Activated naive CD4-positive, alpha-beta T cell treated with anti-CD3 and anti-CD28 coated beads for 36 hours (primary cell): ENCODE measurements at places on chromosomes 6 and 20. TPM values are rescaled to one million over a fixed set of nuclear protein-coding genes. Genes with fewer than 3 reads are reported as not detected.
A peak's percentile ranks its signal among the peaks of the same experiment; 100 is the strongest.

DNA sequence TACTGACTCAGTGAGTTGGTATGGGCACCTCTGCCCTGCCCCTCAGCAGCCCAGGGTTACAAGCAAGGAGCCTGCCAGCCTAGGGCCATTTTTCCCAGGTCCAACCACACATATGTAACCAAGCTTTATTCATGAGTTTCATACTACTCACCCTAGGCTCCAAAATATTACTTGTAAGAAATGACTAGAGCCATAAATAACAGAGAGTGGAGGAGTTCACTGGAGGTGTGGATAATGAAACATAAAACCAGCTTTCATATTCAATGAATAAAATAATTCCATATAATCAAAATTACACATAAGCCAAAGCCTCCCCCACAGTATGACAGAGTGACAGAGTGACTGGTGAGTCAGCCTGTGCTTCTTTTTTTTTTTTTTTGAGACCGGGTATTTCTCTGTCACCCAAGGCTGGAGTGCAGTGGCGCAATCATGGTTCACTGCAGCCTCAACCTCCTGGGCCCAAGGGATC is 229.8 kb upstream of the SASH1 start:
- no peak overlapping the region for H3K27ac ChIP-seq
- H3K36me3 ChIP-seq: no peaks in the 10 kb centered on the region
- DNase-seq: no peak
- no peak overlapping the region for H3K4me3 ChIP-seq
- H3K4me1 ChIP-seq: peaks cover 2% of the 10 kb centered on the region

DNA sequence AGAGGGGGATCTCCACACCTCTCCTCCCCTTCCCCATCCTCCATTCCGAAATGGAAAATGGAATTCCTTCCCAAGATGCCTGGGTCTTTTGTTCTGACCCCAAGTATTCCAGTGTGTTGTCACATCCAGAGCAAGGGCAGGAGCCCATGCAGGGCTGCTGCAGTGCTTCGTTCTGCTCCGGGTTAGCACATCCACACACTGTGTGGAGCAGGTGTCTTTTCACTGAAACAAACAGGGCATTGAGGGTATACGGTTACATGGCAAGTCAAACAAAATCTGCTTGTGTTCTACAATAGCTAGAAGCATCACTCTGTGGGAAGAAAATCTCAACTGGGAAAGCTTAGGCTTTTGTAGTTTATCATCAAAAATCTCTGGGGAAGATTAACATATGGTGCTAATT is 56.9 kb downstream of the LYRM2 start:
- no peaks in the 10 kb centered on the region for H3K4me1 ChIP-seq
- DNase-seq: no peak

OR2H2 gene
- not detected for total RNA-seq

GRCh38 chr6:155275808-155276480 is 12.1 kb downstream of the CLDN20 start:
- no peaks in the 10 kb centered on the region for H3K27me3 ChIP-seq
- no peak overlapping the region for H3K4me3 ChIP-seq
- H3K4me1 ChIP-seq: peaks cover 13% of the 10 kb centered on the region
- peaks cover 26% of the 10 kb centered on the region for H3K36me3 ChIP-seq
- no peak overlapping the region for H3K27ac ChIP-seq
- no peak for DNase-seq

GTF2H4 gene
- 42.4 TPM for total RNA-seq

GSTA1 gene
- not detected for total RNA-seq

DNA sequence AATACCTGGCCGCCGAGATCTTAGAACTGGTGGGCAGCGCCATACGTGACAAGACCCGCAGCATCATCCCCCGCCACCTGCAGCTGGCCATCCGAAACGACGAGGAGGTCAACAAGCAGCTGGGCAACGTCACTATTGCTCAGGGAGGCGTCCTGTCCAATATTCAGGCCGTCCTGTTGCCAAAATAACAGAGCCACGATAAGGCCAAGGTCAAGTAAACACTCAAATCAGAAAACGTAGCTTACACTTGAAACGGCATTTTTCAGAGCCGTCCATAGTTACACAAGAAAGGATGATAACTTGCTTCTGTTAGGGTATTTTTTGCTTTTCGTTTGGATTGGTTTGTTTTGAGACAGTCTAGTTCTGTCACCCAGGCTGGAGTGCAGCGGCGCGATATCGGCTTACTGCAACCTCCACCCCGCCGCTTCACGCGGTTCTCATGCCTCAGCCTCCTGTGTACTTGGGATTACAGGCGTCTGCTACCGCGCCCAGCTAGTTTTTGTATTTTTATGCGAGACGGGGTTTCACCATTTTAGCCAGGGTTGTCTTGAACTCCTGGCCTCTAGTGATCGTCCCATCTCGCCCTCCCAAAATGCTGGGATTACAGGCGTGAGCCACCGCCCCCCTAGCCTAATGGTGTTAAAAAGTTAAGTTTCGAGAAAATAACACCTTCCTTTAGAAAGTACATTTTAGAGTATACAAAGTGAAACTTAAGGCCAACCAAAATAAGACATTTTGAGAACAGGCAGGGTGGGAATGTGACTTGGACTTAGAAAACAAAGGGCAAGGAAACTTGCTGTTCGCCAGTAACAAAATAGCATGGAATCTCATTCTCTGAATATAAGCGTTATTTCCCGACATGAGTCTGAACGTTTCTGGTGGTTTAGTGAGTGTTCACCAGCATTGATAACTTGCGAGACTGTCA is 42.8 kb upstream of the HFE start:
- H3K36me3 ChIP-seq: peaks cover 3% of the 10 kb centered on the region
- peaks cover 13% of the 10 kb centered on the region for H3K4me1 ChIP-seq
- peak overlapping the region; percentile 83 for H3K4me3 ChIP-seq
- H3K27me3 ChIP-seq: no peaks in the 10 kb centered on the region

GSTA2 gene
- total RNA-seq: not detected

GRCh38 chr6:135291288-135292076 is 110.4 kb downstream of the MYB start:
- H3K27me3 ChIP-seq: no peaks in the 10 kb centered on the region
- H3K27ac ChIP-seq: no peak overlapping the region
- H3K4me1 ChIP-seq: no peaks in the 10 kb centered on the region
- H3K36me3 ChIP-seq: peaks cover 9% of the 10 kb centered on the region

DNA sequence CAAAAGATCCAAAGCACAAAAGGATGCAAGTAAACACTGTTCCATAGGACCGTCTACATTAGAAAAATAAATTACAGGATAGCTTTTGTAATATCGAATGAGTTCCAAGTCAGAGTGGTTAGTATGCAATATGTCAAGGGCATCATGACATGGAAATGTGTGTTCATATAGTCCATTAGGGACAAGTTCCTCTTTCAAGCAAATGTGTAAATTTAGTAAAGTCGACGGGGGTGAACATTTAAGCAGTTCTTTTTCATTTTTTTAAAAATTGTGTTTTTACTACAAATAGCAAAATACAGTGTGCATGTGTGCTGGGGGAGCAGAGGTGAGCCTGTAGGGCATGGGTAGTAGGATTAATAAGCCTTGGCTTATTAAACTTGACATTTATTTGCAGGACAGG is 359.0 kb downstream of the ESR1 start:
- H3K4me3 ChIP-seq: no peak overlapping the region
- no peak for DNase-seq
- H3K27ac ChIP-seq: no peak overlapping the region
- peaks cover 36% of the 10 kb centered on the region for H3K4me1 ChIP-seq

GRCh38 chr6:42783876-42784642 is 2.2 kb downstream of the BICRAL start:
- H3K4me1 ChIP-seq: peaks cover 17% of the 10 kb centered on the region
- H3K27ac ChIP-seq: peak overlapping the region; percentile 100
- peaks cover 10% of the 10 kb centered on the region for H3K36me3 ChIP-seq
- peak overlapping the region; percentile 91 for H3K4me3 ChIP-seq

SEL1L2 gene
- not detected for total RNA-seq

DNA sequence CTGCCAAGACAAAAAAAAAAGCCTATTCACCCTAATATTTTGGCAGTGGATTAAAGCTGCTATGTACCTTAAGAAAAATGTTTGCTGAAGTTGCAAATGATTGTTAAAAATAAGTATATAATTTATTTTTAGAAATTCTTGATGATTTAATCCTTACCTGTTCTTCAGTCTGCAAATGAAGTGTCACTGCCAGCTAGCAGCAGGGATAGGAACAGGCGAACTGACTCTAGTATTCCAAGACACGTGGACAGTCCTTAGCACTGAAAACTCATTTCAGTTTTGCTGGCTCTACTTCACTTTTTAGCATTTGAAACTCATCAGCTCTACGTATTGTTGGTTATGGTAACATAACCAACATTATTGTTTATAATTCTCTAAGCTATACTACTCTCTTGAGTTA is 204.4 kb upstream of the ID4 start:
- H3K4me3 ChIP-seq: no peak overlapping the region
- DNase-seq: no peak
- H3K27ac ChIP-seq: no peak overlapping the region
- H3K27me3 ChIP-seq: no peaks in the 10 kb centered on the region
- no peaks in the 10 kb centered on the region for H3K36me3 ChIP-seq
- no peaks in the 10 kb centered on the region for H3K4me1 ChIP-seq

KIFC1 gene
- 107 TPM for total RNA-seq

WFDC2 gene
- total RNA-seq: 1.0 TPM

GRCh38 chr20:41231136-41231535 is 86.4 kb downstream of the ZHX3 start:
- no peaks in the 10 kb centered on the region for H3K36me3 ChIP-seq
- H3K27ac ChIP-seq: no peak overlapping the region
- H3K27me3 ChIP-seq: no peaks in the 10 kb centered on the region
- H3K4me1 ChIP-seq: peaks cover 24% of the 10 kb centered on the region
- no peak for DNase-seq

SLC22A16 gene
- not detected for total RNA-seq

DNA sequence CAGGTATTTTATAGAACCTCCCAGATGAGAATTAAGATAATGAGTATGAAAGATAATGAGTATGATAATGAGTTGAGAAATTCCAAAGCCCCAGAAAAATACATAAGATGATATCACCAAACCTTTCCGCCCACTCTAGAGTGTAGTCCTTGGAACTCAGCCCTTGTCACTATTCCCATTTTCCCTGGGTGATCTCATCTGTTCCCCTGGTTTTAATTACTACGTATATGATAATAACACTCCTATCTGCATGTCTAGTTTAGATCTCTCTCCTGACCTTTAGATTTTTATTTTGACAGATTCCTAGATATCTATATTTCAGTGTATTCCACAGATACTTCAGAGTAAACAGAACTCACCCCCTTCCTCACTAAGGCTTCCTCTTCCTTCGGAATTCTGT is 51.0 kb upstream of the ASIP start:
- H3K36me3 ChIP-seq: no peaks in the 10 kb centered on the region
- no peaks in the 10 kb centered on the region for H3K4me1 ChIP-seq
- H3K4me3 ChIP-seq: no peak overlapping the region
- no peak for DNase-seq
- H3K27ac ChIP-seq: no peak overlapping the region

DNA sequence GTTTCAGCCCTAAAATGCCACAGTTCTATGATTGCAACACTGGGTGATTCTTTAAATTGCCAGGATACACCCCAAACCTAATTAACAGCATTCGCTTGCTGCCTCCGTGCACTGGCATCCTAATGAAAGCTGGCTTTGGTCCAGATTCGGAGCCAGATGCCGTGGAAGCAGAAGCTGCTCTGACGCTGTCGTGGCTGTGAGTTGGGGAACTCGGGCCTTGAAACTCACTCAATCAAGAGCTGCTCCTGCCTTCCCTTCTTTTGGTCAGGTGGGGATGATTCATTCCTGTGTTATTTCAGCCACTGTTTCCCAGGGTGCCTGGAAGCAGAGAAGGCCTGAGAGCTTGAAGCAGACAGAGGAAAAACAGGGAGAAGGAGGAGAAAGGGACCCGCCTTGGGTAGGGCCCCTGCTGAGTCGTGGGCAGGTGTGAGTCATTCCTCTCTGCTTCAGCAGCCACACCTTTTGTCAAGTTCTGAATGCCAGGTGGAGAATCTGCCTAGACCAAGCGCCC is 36.2 kb upstream of the DSP start:
- H3K27me3 ChIP-seq: no peaks in the 10 kb centered on the region
- no peaks in the 10 kb centered on the region for H3K36me3 ChIP-seq
- H3K4me3 ChIP-seq: no peak overlapping the region
- DNase-seq: peak; percentile 49
